ENCODE measurements at places on chromosomes 7 and 10.

GRCh38 chr7:131540491-131541162 lies 15.8 kb downstream of the PODXL start:
- no peak for DNase-seq

- no peak for DNase-seq
These were observed 376.8 kb downstream of the EXOC4 start for GRCh38 chr7:133629701-133630100.

- no peak for DNase-seq
These were observed 133.7 kb downstream of the LRRN3 start for GRCh38 chr7:111224354-111225231.

DNA sequence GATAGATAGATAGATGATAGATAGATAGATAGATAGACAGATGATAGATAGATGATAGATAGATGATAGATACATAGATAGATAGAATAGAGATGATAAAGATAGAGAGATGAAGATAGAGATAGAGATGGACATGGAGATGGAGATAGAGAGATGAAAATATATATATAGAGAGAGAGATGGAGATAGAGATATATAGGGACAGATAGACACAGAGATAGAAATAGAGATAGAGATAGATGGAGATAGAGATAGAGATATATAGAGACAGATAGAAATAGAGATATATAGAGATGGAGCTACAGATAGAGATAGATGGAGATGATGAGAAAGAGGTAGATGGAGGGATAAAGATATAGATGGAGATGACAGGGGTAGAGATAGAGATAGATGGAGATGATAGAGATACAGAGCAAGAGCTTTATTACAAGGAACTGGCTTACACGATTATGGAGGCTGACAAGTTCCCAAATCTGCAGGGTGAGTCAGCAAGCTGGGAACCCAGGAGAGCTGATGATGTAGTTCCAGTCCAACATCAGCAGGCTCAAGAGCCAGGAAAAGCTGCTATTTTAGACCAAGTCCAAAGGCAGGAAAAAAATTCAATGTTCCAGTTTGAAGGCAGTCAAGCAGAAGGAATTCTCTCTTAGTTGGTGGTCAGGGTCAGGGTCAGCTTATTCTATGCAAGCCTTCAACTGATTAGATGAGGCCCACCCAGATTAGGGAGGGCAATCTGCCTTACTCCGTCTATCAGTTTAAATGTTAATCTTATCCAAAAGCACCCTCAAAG lies 37.1 kb downstream of the CAV1 start:
- DNase-seq = no peak

GRCh38 chr10:124198125-124198501 lies 104.7 kb upstream of the CHST15 start:
- DNase-seq = no peak

DNA sequence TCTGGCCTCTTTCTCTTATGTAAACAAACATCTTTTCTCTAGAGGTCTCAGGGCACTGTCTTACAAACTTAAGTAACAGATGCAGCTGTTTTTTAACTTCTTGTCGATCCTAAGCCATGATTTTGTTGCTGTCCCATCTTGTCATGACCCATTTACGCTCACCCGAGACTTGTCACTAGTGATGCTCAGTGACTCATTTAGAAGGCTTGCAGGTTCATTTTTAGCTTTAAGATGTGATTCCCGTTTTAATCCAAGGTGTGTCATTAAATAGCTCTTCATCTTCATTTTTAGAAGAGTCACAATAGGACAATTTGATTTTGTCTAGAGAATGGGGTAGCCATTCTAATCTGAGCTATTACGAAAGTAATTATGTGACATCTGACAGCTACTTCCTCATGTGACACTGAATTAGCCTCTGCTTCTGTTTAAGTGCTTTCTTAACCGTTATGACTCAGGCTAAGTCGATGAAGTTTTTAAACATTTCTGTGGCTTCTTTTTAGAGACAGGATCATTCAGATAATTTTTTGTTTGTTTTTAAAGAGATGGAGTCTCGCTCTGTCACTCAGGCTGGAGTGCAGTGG lies 42.7 kb downstream of the SPDYE5 start:
- DNase-seq = no peak

DNA sequence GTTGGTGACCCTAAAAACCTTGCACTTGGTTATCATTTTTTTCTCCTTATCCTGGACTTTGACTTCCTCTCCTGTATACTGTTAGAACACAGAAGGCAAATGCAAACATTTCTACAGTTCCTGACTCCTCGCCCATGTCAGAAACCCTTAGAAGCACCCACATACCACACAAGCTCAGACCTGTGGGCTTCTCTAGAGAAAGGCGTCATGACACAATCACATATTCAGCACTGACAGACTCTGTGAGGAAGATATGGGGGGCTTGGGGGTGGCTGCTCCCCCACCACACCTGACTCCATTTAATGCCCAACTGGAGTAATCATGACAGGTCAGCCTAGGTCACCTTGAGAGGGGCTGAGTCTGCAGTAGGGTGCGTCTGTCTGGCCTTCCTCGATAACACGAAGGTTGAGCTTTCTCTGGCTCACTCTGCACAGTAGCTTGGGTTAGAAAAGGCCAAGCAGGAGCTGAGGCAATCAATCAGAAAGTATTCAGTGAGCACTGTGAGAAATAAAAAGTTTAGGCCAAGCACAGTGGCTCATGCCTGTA lies 50.9 kb downstream of the CCDC3 start:
- DNase-seq = no peak
